ENCODE measurements at places on chromosomes 3 and 15.
A peak's percentile ranks its signal among the peaks of the same experiment; 100 is the strongest.

- DNase-seq = no peak
Measured at GRCh38 chr3:71107926-71108325, 475.6 kb downstream of the FOXP1 start.

DNA sequence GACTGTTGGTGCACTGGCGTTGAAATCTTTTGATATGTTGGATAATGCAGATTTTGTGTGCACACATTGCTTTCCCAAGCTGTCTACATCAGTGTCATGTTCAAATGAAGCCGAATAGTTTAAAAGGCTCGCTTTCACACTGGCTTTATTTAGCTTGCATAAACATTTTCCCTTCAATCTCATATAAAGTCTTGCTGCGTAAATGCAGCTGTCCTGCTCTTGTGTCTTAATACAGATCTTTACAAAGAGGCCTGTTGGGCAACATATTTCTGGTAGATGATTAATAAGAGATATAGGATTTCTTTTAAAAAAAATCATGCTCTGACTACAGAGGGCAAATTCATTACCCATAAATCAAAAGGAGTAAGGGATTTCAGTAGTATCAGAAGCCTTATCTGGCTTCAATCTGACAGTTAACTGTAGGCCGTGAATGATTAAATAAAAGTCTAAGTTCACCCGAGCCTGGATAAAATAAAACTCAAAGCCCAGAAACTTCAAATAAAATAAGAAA, 937.2 kb downstream of the FHIT start:
- DNase-seq = no peak

DNA sequence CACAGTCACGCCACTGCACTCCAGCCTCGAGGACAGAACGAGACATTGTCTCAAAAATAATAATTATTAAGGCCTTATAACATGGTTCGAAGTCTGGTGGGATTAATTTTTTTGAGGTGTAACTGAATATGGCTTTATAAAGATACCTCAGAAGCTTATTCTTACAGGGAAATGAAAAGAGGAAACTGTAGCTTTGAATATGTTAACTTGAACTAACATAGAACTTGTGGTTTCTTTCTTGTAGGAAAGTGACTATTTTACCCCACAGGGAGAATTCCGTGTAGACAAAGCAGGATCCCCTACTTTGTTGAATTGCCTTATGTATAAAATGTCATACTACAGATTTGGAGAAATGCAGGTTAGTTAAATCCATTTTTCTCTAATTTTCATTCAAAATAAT, 96.3 kb downstream of the STT3B start:
- no peak for DNase-seq

DNA sequence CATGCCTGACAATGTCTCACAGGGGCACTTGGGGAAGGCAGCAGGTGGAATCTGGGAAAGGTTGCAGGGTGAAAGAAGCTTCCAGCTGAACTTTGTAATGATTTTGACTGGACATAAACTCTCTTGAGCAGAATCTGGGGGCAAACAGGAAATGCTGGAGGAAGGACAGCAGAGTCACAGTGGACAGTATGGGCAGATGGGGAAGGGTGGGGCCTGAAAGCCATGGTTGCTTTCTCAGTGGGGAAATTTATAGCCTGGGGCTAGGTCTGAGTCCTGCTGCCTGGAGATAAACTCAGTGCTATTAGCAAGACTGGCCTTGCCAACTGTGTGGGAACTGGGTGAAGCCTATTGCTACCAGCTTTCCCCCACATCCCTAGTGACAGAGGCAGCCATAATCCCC, 203.2 kb downstream of the OSBPL10 start:
- no peak for DNase-seq

GRCh38 chr15:70198441-70199123, 100.9 kb upstream of the TLE3 start:
- DNase-seq = no peak

DNA sequence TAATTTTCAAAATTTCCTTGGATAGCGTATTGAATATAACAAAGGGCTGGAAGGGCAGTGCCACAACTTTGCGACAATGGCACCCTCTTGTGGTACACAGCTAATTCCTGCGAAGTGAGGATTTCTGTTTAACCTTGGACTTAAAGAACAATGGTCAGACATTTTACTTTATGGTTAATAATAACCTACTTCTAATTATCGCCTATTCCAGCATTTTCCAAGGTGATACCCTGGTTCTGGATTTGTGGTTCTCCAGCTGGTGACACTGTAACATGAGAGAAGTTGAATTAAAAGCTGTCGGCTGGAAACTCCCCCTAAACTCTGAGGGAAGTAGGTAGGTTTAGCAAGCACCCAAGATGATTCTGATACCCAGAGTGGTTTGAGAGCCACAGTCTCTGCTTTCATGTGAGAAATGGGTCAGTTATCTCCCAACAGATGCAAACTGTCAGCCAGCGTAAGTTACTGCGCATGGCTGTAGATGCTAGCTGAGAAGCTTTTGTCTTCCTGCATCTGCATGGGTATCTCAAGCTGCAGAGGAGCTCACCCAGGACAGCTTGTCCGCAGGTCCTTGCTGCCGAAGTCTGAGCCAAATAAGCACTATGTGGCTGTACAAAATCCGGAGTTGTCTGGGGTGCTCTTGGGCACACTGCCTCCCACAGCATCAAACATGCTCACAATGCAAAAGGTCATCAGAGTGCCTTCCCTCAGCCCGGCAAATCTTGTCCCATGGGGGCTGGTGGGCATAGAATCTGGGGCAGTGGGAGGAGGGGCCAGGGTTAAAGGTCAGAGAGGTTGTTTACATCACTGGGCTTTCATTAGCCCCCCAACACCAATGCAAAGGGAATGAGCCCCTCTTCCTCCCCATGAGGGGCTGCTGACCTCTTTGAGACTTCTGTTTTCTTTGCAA, 6.6 kb upstream of the CHSY1 start:
- DNase-seq = peak; percentile 59

DNA sequence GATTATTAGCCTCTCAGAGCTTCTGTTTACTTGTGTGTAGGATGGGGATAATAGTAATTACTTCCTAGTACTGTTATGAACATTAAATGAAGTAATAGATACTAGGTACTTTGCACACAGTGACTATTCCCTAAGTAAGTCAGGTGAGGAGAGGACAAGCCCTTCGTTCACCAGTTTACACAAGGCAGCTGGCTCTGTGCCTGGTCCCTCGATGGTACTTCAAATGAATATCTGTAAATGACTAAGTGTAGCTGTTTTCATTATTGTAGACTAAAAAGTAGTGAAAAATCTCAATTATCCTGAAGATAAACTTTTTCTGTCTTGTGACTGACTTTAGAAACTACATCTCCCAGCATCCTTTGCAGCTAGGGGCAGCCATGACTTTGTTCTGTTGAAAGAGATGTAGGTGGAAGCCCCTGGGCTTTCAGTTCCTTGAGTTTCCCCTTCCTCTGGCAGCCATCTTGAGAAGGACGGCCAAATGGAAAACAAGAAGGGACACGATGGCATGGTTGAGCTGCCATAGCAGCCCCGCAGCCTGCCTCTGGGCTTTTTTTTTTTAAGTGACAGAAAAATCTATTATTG, 11.7 kb upstream of the WNT7A start:
- peak; percentile 35 for DNase-seq

GRCh38 chr15:52682781-52683180, 3.6 kb upstream of the ATOSA start:
- DNase-seq = no peak

All from SW480 (cell line).